ENCODE measurements at places on chromosomes 12 and 14.

DNA sequence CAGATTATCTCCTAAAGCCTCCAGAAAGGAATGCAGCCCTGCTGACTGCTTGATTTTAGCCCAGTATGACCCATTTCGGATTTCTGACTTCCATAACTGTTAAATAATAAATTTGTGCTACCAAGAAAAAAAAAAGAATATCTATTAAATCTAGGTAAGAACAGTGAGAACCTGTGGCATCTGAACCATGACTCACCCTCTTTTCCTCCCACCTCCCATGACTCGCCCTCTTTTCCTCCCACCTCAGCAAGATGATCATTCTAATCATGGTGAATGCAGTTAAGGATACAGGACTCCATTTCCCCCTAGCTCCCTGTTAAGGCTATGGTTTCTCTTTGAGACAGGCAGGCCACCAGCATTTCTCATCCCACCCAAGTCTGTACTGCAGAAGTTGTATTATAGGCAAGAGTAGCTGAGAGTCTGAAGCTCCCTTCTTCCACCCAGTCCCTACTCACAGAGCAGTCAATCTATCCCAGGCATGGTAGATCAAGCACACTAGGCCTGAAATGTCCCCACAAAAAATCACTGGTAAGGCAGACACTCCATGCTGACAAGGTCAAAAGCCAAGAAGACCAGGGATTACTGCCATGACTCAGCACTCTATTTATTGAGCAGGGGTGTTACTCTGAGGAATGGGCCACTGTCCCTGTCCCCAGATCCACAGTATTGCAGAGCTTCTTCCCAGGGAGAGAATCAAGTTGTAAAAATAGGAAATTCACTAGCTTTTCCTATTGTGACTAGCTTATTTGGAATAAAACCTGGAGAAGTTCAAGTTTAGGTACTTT lies 188.9 kb downstream of the ADAMTS20 start:
- DNase-seq = no peak

- no peak for DNase-seq
Measured at GRCh38 chr12:59708064-59708463, 112.2 kb downstream of the SLC16A7 start.

DNA sequence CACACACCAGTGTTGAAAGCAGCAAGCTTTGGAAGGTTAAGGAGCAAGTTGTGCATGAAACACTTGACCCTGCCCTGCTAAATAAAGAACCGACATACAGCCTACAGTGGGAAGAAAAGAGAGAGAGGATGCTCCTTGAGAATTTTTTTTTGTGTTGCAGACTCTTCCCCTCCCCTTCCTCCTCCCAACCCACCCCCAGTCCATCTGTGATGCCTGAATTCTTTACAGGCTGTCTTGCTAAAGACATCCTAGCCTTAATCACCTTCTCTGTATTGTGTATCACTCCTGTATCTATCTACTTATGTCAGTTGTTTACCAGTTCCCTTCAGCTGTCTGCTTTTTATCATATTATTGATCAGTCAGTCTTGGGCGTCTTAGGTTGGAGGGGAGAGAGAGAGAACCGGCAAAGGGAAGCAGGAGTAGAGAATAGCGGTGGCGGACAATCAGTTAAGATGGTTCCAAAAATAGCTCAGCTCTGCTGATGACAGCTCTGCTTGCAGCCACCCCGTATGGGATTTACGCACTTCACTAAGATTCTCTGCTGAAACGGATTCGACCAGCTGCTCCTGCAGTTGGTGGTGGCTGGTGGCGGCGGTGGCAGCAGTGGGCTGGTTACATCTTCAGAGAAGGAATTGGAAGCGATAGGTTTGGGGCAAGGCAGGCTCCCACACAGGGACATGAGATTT lies 664.7 kb downstream of the NRXN3 start:
- DNase-seq = peak; percentile 48

DNA sequence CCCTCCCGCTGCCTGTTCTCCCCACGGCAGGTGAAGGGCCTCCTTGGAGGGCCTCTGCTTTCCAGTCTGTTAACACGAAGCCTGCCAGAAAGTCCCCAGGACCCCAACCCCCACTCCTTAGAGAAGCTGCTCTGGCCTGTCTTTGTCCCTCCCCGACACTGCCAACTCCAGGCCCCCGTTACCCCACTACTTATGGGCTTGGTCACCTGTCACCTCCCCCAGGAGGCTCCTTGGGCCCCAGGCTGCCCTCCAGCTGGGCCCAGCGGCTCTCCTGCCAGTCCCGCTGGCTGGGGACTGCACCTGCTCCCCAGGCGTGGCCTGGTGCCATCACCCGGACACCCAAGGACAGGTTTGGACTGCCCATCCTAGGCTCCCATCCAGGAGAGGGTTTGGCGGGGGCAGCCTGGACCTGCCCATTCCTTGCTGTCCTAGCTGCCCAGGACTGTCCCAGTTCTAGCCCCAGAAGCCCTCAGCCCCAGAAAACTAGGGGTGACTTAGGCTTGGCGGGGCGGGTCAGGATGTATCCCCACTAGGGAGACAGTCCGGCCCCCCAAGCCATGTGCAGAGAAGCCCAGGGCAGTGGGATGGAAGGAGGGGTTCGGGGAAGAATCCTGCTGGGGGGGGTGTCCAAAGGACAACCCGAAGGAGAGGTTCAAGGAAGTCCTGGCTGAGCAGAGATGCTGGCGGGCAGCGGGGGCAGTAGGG lies 155.7 kb upstream of the C14orf180 start:
- no peak for DNase-seq

- DNase-seq = peak; percentile 15
Measured at GRCh38 chr12:4486980-4487379, 41.4 kb upstream of the FGF6 start.

DNA sequence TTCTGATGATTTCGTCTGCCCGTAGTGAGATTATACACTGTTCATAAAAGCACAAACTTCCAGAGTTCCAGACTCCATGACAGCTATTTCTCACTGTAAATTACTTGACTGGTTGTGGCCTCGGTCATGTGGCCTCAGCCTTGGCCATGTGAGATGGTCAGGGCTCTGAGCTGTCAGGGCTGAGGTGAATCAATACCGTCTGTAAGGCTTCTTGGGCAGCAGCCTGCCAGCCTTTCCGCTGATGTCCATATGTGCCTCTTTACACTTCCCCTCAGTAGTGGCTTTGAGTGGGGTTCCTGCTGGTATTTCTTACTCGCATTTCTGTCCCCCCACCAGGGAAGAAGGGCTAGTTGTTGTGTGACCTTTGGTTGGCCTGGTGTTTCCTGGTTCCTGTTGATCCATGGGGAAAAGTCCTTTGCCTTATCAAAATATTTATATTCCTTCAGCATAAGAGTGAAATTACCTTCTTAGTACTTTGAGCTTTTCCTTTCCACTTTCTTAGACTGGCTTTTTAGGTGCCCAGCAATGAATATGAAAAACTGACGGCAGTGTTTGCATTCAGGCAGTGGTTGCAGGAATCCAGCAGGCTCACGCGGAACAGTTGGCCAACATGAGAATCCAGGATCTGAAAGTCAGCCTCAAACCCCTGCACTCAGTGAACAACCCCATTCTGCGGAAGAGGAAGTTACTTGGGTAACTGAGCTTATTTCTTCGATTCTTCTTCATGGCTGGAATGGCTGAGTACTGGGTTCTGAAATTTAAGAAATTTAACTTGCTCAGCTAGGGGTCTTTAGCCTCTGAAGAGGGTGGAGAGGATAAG lies 46.1 kb downstream of the MAPKAPK5 start:
- DNase-seq = no peak

- DNase-seq = no peak
Measured at GRCh38 chr12:18066666-18067065, 23.3 kb downstream of the RERGL start.

DNA sequence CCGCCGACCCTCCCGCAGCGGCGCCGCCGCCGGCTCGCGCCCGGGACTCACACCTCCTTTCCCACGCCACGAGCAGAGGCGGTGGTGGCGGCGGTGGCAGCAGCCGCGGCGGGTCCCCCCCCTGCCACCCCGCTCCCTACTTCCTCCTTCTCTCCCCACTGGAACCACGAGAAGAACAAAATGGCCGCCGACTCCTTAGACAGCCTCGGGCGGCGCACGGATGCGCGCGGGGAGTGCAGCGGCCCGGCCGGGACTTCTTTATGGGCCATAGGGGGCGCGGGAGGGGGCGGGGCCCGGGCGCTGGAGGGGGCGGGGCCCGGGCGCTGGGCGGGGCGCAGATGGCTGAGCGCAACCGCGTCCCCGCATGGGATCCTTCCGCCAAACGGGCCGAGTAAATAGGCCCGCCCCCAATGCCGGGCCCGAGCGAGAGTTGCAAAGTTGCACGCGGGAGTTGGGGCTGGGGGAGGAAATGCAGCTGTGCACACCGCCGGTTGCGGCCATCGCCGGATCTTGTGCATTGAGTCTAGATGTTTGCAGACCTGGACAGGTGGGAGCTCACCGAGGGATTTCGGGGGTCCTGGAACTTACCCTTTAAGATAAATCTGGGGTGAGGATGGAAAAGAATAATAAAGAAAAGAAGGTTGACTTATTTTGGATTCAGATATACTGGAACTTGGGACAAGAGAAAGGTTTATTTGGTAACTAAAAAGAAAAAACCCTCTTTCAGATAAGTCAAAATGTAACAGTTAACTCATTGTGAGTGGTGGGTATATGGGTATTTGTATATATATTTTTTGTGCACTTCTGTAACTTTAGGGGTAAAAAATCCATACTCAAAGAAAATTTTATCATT lies at the start of gene PPP1CC:
TSS of gene PPP1CC (minus strand) at position 174 of the 853 bp plus-strand sequence. CDS start 184 bp downstream, outside the sequence.
- DNase-seq = peak; percentile 89

GRCh38 chr14:73472185-73473114 lies 14.1 kb upstream of the NUMB start:
- DNase-seq = no peak

GRCh38 chr12:125564753-125565152 lies 499.5 kb downstream of the AACS start:
- no peak for DNase-seq

- no peak for DNase-seq
Measured at GRCh38 chr14:99207456-99207855, 64.5 kb downstream of the BCL11B start.

DNA sequence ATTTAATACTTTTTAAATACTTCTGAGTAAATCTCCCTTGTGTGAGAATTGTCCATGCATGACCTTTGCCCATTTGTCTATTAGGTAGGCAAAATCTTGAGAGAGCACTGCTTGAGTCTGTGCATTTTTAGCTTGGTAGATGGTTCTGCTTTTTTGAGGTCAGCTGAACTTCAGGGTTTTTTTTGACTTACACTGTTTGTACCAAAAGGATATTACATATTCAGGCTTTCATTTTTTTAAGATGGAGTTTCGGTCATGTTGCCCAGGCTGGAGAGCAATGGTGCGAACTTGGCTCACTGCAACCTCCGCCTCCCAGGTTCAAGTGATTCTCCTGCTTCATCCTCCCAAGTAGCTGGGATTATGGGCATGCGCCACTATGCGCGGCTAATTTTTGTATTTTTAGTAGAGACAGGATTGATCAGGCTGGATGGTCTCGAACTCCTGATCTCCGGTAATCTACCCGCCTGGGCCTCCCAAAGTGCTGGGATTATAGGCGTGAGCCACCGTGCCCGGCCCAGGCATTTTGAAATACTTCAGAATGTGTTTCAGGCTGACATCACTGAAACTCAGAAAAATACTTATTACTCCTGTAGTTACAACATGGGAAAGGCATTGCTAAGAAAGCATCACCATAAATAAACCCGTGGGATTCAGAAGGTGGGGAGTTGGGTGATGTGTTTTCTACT lies 11.1 kb downstream of the RASSF3 start:
- DNase-seq = no peak

DNA sequence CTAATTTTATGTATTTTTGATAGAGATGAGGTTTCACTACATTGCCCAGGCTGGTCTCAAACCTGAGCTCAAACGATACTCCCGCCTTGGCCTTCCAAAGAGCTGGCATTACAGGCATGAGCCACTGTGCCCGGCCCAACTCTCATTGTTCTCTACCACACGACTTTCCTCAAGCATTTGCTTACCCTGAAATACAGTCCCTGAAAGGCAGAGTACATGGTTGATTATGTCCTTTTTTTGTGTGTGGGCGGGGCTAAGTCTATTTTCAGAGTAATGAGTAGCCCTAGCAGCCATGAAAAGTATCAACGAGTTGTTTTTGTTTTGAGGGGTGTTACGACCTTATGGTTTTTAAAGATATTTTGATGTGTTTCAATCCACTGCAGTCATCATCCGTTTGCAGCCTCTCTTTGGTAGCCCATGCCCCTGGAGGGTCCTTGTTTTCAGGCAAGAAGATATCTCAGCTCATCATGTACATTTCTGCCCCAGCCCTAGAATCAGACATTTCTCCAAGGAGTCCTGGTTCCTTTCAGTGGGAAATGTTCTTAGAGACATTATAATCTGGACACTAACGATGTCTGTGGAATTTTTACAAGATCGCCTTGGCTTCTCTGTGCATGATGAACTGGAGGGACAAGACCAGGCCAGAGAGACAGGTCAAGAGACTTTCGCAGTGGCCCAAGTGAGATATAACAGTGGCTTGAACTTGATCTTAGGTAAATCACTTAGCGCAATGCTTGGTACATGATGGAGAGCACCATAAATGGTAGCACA lies 8.7 kb downstream of the ACACB start:
- no peak for DNase-seq

DNA sequence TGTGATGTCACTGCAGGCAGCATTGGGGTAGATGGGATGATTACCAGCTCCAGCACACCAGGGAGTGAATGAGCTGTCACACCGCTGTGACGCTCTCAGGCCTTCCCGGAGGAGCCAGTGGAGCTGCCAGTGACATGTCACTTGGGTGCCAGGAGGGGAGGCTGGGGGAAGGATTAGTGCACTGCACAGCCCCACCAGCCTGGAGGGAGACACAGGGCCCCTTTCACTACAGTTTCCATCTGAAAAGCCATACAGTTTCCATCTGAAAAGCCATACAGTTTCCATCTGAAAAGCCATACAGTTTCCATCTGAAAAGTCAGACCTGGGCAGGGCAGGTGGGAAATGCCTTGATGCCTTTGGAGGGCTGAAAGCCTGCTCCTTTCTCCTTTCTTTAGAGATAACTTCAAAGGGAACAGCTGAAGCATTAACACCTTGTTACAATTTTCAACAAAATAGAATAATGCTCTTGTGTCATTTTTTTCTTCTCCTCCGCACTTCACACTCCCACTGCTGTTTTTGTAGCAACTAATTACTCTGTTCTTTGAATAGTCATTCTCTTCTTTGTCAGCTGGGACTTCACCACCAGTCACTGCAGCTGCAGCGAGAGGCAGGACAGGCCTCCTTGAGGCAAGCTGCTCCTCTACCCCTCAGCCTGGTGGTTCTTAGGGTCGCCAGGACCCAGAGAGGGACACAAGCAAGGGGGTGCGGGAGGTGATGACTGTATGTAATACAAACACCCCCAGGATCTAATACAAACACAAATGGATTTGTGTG lies 256.9 kb upstream of the RGS6 start:
- DNase-seq = peak; percentile 29

GRCh38 chr12:45729233-45730083 lies at the start of gene ARID2:
ARID2 (plus strand) TSS chr12:45729706; CDS start chr12:45729837, 131 bp downstream.
- peak; percentile 62 for DNase-seq

- DNase-seq = no peak
Measured at GRCh38 chr12:128519426-128519825, 252.5 kb downstream of the TMEM132C start.

- DNase-seq = peak; percentile 98
Measured at GRCh38 chr14:23301288-23301968, 1.2 kb downstream of the PPP1R3E start.

- DNase-seq = no peak
Measured at GRCh38 chr14:65972891-65973290, 513.3 kb upstream of the CCDC196 start.

- DNase-seq = no peak
Measured at GRCh38 chr14:93987815-93988476, 9.2 kb upstream of the CCDC197 start.

- peak; percentile 22 for DNase-seq
Measured at GRCh38 chr14:89252887-89253532, 164.0 kb downstream of the FOXN3 start.

All from anterior cingulate cortex (tissue), 58 donors.